ENCODE measurements at places on chromosomes 1 and 21.

- DNase-seq, result peak; percentile 24
Measured at GRCh38 chr1:226989085-226989920, 49.2 kb downstream of the COQ8A start.

DNA sequence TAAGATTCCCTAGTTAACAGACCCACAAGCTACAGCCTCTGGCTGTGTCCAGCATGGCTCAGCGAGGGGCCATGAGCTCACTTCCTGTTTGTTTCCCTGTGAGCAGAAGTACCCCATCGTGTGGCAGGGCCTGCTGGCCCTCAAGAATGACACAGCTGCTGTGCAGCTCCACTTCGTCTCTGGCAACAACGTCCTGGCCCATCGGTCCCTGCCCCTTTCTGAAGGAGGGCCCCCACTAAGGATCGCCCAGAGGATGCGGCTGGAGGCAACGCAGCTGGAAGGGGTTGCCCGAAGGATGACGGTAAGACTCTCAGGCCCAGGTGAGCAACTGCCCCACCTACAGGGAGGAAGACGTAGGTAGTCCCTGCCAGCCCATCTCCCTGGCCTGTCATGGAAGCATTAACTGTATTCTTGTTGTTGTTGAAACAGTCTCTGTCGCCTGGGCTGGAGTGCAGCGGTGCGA, 38.2 kb downstream of the ZBTB17 start:
- DNase-seq, result peak; percentile 88

- DNase-seq, result no peak
Measured at GRCh38 chr1:150513351-150513791, 2.2 kb upstream of the FALEC start.

- DNase-seq, result no peak
Measured at GRCh38 chr1:64616039-64616438, 128.8 kb upstream of the RAVER2 start.

DNA sequence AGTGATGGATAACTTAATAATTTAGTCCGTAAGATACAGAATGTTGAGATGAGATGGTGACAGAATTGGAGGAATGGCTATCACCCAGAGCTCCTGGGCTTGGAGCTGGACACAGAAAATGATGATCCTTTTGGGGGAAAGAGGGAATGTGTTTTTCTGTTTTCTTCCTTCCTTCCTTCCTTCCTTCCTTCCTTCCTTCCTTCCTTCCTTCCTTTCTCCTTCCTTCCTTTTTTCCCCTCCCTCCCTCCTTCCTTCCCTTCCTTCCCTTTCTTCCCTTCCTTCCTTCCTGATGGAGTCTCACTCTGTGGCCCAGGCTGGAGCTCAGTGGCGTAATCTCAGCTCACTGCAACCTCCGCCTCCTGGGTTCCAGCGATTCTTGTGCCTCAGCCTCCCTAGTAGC, 2.8 kb upstream of the GPR137B start:
- no peak for DNase-seq

DNA sequence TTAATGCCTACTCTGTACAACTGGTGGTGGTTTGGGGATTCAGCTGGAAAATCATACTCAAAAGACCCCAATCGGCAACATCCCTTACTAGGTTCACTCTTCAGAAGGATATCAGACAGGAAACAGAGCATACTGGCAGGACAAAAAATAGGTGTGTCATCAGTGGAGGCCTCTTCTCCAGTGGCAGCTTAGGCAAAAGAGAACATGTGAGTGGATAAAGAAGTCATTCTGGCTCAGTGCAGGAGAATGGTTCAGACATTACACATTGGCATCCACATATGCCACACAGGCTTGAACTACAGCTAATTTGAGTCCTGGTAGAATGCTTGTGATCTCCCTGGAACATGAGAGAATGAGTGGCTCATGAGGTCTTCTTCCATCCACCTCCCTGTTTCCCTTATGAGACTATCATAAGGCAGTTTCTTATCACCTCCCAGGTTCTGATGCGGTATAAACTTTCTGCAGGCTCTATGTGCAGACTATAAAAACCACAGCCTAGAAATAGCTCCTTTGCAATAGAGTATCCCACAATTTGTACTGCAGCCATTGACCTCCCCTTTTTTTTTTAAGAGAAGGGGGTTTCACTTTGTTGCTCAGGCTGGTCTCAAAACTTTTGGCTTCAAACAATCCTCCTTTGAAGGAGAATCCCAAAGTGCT, 24.7 kb downstream of the VAMP4 start:
- DNase-seq, result no peak

DNA sequence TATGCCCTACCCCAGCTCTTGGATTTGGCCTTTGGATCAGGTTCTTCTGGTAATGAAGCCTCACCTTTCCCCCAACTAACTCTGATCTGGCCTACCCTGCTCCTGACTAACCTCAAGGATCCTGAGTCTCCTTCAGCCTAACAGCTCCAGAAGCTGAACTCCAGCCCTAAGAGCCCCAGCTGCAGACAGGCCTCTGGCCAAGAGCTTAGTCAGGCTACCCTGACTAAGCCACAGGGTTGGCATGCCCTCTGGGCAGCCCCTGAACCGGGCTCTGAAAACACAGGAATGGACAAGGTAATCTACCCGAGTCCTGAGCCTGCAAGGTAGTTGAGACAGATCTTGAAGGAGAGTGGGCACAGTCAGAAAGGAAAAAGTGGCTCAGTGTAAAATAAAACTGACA, 29.4 kb downstream of the COA7 start:
- no peak for DNase-seq

DNA sequence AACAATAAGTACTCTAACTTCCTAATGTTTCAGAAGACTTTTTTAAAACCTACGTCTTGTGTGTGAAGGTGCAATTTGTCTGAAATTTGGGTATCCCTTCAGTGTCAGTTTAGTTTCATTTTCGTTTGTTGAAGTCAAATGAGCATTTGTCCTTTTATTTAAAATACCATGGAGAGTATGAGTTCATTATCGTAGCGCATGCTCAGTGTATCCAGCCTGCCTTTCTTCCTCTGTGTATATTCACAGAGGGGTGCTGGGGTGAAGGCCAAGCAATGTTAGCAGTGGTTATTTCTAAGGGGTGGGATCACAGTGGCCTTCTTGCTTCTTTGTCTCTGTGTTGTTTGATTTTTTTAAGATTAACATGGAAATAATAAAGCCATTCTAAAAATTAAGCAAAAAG, 43.2 kb downstream of the CNN3 start:
- no peak for DNase-seq

DNA sequence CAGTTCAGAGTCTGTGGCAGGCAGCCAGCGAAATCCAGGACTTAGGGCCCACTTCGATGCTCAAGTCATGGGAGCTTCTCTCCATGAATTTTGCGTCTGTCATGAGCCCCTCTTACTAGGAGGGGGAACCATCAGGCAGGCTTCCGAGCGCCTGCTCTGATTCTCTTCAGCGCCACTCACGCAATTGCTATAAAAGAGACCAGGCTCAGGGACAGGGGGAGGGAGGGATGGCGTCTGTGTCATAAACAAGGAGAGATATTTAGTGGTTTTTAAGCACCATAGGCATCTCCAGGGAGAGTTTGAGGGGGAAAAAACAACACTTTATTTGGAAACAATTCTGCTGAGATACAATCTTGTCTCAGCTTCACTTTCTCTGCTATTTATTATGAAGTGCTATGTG, 60.6 kb downstream of the NAV1 start:
- no peak for DNase-seq

DNA sequence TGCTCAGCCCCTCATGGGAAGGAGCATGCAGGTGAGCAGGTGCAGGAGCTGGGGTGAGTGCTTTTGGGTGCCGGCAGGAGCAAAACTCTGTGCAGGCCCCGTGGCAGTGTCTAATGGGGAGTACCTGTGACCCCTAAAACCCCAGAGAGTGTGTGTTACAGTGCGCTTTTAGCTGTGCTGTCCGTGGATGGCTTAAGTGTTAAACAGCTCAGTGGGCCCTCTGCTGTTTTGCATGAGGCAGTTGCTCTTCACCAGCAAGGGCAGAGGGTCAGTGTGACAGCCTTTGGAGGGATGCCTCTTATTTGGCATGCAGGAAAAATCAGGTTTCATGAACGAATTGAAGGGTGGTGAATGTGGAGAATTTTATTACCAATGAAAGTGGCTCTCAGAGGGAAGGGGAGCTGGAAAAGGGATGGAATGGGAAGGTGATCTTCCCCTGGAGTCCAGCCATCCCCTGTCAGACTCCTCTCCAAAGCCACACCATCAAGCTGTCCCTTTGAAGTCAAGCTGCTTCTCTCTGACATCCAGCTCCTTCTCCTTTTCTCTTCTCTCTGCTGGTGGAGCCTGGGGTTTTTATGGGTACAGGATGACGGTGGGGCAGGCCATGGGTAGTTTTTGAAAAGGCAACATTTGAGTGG, 17.0 kb upstream of the ALG14 start:
- DNase-seq, result no peak

DNA sequence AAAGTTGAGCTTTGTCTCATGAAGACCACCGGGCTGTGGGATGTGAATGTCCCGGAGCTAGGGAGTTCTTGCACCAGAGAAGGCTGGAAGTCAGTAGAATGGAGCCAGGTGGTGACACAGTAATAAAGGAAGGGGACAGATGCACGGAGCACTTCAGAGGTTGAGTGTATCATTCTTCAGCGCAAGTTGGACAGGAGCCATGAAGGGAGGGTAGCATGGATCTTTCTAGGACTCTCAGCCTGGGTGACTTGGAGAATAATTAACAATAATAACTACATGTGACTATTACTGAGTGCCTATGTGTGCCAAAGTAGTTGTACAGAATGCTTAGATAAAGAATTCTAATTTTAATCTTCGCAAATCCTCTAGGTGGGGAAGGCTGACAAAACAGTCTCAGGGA, 258.7 kb upstream of the AJAP1 start:
- peak; percentile 63 for DNase-seq

- DNase-seq, result peak; percentile 43
Measured at GRCh38 chr1:81967951-81968350, 167.2 kb downstream of the ADGRL2 start.

GRCh38 chr1:192592981-192593708, 17.6 kb downstream of the RGS1 start:
- no peak for DNase-seq

GRCh38 chr1:196733091-196733970, 41.3 kb upstream of the CFHR3 start:
- DNase-seq, result no peak

GRCh38 chr1:45803299-45803780, at the start of gene MAST2:
Gene MAST2 (plus strand): TSS chr1:45803612. CDS start chr1:45803896, 284 bp downstream.
- DNase-seq, result peak; percentile 96

DNA sequence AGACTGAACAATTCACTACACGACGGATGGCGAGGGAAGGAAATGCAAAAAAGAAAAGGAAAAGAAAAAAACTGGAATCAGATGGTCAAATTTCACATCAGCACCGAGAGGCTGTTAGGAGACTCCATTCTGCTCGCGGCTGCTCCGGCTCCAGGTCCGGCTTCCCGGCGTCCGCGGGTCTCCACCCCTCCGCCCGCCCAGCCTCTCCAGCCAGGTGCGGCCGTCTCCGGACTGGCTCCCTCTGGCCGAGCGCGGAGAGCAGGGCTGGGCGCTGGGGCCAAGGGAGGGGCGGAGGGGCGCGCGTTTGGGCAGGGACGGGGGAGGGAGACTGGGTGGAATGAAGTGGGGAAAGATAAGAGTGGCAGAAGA, 332 bp downstream of the KCNJ6 start:
- peak; percentile 72 for DNase-seq

DNA sequence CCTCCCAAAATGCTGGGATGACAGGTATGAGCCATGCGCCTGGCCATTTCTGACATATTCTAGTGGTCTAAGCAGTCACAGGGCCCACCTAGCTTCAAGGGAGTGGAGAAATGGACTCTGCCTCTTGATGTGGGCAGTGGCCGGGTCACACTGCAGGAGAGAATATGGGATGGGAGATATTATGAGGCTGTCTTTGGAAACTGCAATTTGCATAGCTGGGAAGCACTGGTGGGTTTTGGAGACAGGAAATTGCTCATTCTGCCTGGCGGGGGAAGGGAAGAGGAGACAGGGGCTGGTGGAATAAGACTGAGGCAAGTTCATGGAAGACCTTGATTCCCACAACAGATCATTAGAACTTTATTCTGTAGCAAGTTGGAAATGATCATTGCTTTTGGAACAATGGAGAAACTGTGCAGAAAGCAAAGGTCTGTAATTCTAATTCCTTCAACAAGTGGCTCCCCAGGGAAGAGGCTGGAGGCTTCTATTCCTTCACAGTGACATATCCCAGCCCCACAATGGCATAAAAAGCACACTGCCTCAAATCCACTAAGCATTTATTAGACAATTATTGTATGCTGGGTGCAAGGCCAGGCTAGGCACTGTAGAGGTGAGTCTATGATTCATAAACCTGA, 10.5 kb downstream of the NCMAP start:
- no peak for DNase-seq

GRCh38 chr21:33478935-33479678, 667 bp downstream of the TMEM50B start:
- peak; percentile 53 for DNase-seq

- DNase-seq, result no peak
Measured at GRCh38 chr21:38561613-38562581, 63.6 kb upstream of the ERG start.

GRCh38 chr1:42431514-42431913, 24.3 kb downstream of the ZMYND12 start:
- DNase-seq, result no peak

DNA sequence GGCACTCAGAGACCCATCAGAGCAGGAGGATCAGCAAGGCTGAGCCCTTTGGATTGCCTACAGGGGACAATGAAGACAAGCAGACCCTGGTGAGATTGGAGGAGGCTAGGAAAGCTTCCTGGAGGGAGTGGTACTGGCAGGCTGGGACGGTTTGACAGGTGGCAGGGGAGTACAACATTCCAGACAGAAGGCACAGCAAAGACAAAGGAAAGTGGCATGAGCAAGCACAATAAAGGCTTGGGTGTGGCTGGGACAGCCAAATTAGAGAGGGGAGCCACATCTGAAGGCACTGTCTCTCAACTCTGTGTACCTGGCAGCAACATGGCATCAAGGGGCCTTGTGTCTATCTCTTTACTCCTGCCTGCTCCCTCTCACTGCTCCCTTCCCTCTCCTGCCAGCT, 38.2 kb downstream of the DMAP1 start:
- DNase-seq, result no peak

GRCh38 chr1:34768856-34769255, 9.3 kb downstream of the GJB4 start:
- no peak for DNase-seq

- no peak for DNase-seq
Measured at GRCh38 chr1:167991546-167991945, 54.7 kb upstream of the MPC2 start.

- no peak for DNase-seq
Measured at GRCh38 chr1:9319789-9320519, 27.3 kb downstream of the SPSB1 start.

GRCh38 chr1:167502719-167503462, 15.4 kb downstream of the CD247 start:
- DNase-seq, result no peak

Data from NCI-H510A treated with DMSO at 0.1 percent for 48 hours (cell line).